ENCODE measurements at places on chromosomes 7 and 10. TPM values are rescaled to one million over a fixed set of nuclear protein-coding genes. Genes with fewer than 3 reads are reported as not detected.

The PLEKHS1 gene
- total RNA-seq = not detected

The TDRD1 gene
- total RNA-seq = 0.20 TPM

The PRSS2 gene
- not detected for total RNA-seq

The PRSS37 gene
- not detected for total RNA-seq

The PRR15 gene
- total RNA-seq = 0.13 TPM

The ANKRD30A gene
- total RNA-seq = not detected

The TRIM73 gene
- total RNA-seq = 0.92 TPM

The PPP1R9A gene
- 18.6 TPM for total RNA-seq

The NACAD gene
- 1.4 TPM for total RNA-seq

The DOCK4 gene
- 12.7 TPM for total RNA-seq

The SPDYE2B gene
- not detected for total RNA-seq

The CELF2 gene
- total RNA-seq = 47.8 TPM

The CLEC5A gene
- total RNA-seq = 0.34 TPM

The MNX1 gene
- total RNA-seq = not detected

The CCDC172 gene
- not detected for total RNA-seq

The SEMA4G gene
- total RNA-seq = 0.75 TPM

The NEURL1 gene
- total RNA-seq = 33.6 TPM

The ARPC1B gene
- 16.6 TPM for total RNA-seq

The DNAH11 gene
- total RNA-seq = 0.93 TPM

The GPNMB gene
- total RNA-seq = 23.2 TPM

The DYNC1I1 gene
- 6.9 TPM for total RNA-seq

The MBL2 gene
- total RNA-seq = not detected

The SUN3 gene
- total RNA-seq = 0.54 TPM

The ANXA8L1 gene
- not detected for total RNA-seq

The COL1A2 gene
- 85.0 TPM for total RNA-seq

The EIF4H gene
- 223 TPM for total RNA-seq

The LRGUK gene
- total RNA-seq = 0.07 TPM

The NEBL gene
- 0.89 TPM for total RNA-seq

The GET4 gene
- total RNA-seq = 30.5 TPM

The ORAI2 gene
- total RNA-seq = 3.8 TPM
